Large intestine (tissue), 12 donors: ENCODE measurements at places on chromosomes 7 and 10. TPM values are rescaled to one million over a fixed set of nuclear protein-coding genes. Genes with fewer than 3 reads are reported as not detected.

DNA sequence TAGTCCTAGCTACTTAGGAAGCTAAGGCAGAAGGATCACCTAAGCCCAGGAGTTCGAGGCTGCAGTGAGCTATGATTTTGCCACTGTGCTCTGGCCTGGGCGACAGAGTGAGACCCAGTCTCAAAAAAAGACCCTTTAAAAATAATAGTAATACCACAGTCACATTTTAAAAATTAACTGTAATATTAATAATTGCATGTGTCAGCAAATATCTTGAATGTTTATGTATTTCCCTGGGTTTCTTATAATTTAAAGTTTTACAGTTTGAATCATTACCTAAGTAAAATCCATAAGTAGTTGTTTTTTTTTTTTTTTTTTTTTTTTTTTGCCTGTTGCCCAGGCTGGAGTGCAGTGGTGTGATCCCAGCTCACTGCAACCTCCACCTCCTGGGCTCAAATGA lies 69.2 kb downstream of the LYZL2 start:
- no peak for DNase-seq

DNA sequence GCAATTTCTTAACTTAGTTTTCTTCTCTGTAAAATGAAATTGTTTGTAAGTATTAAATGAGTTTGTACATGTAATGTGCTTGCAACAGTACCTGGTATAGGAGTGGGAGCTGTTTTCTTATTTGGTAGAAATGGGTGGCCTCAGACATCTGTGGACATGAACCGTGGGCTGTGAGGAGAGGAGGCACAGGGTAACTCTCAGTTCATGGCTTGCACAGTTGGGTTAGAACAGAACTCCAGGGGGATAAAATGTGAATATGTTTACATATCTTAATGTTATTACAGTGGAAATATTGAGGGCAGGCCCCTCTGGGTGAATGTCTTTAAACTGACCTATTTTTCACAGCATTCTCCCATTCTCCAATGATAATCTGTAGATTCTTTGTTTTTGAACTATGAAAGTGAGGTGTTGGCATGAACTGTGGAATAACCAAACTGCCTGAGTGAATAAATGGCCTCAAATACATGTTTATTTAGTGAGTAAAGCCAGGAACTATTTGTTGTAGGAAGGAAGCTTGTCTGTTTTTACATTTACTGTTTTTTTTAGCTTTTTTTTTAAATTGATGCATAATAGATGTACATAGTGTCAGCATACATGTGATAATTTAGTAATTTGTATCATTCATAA lies 2.6 kb downstream of the ABCA13 start:
- DNase-seq: no peak

- DNase-seq: no peak
These were observed 549 bp upstream of the DDX50 start for GRCh38 chr10:68900427-68901104.

GRCh38 chr10:78651287-78651686 lies 417.5 kb upstream of the ZMIZ1 start:
- DNase-seq: no peak

DNA sequence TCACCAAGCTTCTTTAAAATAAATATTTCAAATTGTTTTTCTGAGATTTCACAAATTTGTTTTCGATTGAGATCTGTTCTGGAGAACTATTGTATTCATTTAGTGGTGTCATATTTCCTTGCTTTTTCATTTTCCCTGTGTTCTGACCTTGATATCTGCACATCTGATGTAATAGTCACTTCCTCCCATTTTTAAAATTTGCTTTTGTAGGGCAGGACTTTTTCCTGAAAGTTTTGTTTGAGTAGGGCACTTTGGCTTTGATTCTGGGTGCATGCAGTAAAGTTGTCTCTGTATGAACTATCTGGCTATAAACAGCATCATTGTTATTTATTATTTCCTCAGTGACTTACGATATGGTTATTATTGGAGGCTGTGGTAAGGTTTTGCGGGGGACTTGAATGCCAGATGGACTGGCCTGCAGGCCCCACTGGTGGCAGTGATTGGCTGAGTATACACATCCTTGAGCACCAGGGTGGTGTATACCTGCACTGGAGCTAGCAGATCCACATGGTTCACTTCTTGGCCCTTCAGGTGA lies 83.6 kb downstream of the CSTF2T start:
- DNase-seq: no peak

DNA sequence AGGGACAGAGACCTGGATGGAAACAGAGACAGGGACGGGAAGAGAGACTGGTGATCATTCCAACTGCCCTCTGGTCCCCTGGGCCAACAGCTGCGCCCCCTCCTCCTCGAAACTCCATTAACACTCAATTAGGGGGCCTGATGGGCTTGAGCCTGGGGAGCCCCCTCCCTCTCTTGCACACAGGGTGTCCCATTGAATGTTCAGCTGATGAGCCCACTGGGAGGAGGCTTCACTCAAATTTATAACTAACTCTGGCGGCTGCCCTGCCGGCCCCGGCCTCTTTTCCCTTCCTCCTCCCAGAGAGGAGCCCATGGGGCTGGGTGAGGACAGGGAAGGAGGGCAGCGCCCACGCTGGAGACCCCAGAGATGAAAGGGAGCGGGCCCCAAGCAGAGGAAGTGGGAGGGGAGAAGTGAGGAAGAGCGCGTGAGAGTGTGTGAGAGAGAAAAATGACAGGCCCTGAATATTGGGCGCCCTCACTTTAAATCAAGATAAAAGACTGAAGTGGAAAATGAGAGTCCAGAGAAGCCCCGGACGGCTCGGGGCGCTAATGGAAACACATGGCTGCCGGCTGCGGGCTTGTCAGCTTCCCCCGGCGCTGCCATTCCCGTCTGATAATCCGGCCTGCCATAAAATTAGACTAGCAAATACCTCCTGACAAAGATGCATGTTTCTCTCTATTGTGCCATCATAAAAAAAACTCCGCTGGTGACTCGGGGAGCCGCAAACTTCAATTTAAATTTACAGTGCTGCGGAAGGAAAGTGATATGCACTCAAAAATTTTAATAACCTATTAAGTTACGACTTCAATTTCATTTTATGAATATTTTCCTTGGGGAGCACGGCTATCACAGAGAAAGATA lies 58.0 kb upstream of the PAX2 start:
- no peak for DNase-seq

GRCh38 chr10:79069325-79070080 lies 737 bp downstream of the ZMIZ1 start:
- no peak for DNase-seq

DNA sequence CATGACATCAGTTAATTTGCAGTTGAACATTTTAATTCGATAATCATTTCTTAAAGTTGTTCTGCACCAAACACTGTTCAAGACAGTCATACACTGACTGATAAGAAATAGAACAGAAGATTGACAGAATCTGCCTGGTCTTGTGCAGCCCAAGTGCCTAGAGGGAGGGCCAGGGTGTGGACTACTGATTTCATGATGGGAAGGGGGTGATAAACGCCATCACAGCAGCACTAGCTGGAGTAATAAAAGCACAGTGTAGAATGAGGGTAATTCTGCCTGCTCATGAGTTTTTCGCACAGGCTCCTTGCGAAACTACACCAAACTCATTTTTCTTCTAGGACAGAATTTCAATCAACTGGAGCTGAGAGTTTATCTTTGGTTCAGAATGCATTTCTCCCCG lies 270.1 kb downstream of the ARL4A start:
- DNase-seq: peak; percentile 26

GRCh38 chr7:1693991-1694524 lies 24.0 kb downstream of the ELFN1 start:
- peak; percentile 57 for DNase-seq

GRCh38 chr7:156472267-156472666 lies 168.3 kb upstream of the RNF32 start:
- no peak for DNase-seq

- DNase-seq: no peak
These were observed 286 bp downstream of the SP8 start for GRCh38 chr7:20786421-20786778.

- no peak for DNase-seq
These were observed 13.5 kb downstream of the KCNH2 start for GRCh38 chr7:150964593-150965111.

- DNase-seq: no peak
These were observed 293.7 kb downstream of the BBS9 start for GRCh38 chr7:33422825-33423645.

GRCh38 chr7:142908921-142909890 lies 23.7 kb upstream of the TRPV6 start:
- DNase-seq: peak; percentile 87

DNA sequence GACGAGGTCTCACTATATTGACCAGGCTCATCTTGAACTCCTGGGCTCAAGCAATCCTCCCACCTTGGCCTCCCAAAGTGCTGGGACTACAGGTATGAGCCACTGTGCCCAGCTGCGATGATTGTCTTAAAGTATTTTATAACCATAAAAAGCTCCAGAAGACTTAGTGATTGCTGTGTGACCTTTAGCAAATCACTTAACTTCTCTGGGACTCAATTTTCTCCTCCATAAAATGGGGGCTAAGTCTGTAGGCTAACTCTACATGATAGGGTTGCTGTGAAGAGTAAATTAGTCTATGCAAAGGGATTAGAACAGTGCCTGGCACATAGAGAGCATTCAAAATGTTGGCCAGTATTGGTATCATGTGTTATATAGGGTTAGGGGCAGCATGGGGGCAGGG lies 42.8 kb downstream of the PPIF start:
- no peak for DNase-seq

DNA sequence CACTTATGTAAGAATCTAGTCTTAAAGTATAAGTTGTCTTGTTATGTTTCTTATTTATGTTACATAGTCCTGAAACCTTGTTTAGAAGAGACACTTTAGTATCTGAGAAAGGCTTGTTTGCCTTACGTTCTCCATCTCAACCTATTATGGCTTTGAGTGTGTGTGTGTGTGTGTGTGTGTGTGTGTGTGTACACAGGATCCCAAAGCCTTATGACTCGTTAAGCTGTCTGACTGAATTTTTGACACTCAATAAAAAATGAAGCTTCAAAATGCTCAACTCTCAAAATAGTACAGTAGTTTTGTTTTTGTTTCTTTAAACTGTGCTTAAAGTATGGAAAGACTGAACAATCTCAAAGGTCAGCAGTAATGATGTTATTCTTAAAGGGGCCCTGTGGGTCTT lies 18.0 kb downstream of the CALU start:
- DNase-seq: no peak

DNA sequence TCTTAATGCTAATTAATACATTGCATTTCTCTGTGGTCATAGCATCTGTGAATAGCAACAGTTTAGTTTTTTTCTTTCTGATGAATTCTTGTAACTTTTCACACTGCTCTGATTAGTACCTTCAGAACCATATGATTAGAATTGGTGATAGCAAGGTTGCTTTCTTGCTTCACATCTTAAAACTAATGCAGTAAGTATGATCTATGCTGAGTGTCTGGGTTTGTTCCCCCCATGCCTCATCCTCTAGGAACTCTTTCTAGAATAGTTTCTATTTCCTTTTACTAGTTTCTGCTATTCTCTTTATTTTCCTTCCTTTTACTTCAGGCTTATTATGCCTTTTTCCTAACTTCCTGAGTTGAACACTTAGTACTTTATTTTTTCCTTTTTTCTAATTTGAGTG lies 32.4 kb downstream of the TES start:
- DNase-seq: no peak

DNA sequence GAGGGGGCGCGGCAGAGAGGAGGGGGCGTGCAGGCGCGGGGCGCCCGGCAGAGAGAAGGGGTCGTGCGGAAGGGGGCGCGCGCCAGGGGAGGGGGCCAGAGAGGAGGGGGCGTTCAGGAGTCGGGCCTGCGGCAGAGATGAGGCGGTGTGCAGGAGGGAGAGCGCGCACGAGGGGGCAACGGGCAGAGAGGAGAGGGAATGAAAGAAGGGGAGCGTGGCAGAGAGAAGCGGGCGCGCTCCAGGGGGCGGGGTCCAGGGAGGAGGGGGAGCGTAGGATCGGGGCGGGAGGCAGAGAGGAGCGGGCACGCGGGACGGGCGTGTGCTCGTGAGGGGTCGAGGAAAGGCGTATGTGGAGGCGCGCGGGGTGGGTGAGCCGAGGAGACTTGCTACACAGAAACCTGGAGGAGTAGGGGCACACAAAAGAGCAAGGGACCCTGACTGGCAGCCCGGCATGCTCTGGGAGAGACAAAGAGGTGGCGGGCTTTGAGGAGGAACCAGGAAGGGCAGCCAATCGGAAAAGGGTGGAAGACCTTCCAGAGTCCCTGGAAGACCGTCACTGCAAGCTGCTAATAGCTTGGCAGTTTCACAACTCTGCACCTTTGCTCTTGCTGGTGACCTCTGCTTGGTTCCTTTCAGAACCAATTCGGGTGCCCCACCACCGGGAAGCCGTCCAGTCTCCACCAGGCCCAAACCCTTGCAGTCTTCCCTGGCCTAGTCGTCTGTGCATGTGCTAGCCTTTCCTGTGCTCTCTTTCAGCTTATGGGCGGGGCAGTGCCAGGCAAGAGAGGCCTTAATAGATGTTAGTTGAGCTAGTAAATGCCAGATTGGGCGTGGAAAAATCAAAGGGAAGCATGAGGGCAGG lies 639 bp downstream of the DYDC2 start:
- no peak for DNase-seq

DNA sequence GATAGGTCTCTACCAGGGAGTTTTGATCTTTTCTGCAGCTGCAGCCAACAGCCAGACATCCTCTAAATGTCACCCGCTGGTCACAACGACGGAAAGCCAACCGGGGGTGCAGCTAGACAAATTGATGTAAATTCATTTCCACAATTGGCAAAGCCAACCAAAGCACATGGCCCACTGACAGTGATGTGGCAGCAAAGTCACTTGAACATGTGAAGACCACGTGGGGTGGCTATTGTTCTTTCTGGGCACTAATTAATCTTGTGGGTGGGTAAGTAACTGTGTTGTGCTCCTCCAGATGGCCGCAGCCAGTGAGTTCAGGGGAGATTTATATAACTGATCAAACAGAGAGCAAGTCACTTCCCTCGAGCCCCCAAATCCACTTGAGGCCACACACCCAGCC lies 354.1 kb downstream of the ANKRD30A start:
- DNase-seq: no peak

GRCh38 chr7:142960955-142961512 lies 1.1 kb downstream of the KEL start:
- DNase-seq: no peak

- no peak for DNase-seq
These were observed 8.1 kb upstream of the CUZD1 start for GRCh38 chr10:122853665-122854313.

- DNase-seq: peak; percentile 35
These were observed 754 bp upstream of the PHYHIPL start for GRCh38 chr10:59175538-59176240.

- no peak for DNase-seq
These were observed 105.4 kb upstream of the BTBD16 start for GRCh38 chr10:122165484-122166276.

The LARP4B gene
- polyA plus RNA-seq: 54.0 TPM

The RARRES2 gene
- 58.2 TPM for polyA plus RNA-seq

The DPP6 gene
- polyA plus RNA-seq: 7.8 TPM

The NEURL1 gene
- 34.9 TPM for polyA plus RNA-seq

The GPER1 gene
- 1.1 TPM for polyA plus RNA-seq

The MBL2 gene
- 0.09 TPM for polyA plus RNA-seq

The GOLGA7B gene
- polyA plus RNA-seq: 3.9 TPM

The AHR gene
- 37.9 TPM for polyA plus RNA-seq

The COL17A1 gene
- 8.8 TPM for polyA plus RNA-seq

The CCL26 gene
- 0.12 TPM for polyA plus RNA-seq

The PHKG1 gene
- polyA plus RNA-seq: 2.1 TPM

The CCDC3 gene
- 8.4 TPM for polyA plus RNA-seq

The PSD gene
- 62.0 TPM for polyA plus RNA-seq
